Aortic smooth muscle cell (primary cell): ENCODE measurements at places on chromosomes 4 and X. TPM values are rescaled to one million over a fixed set of nuclear protein-coding genes. Genes with fewer than 3 reads are reported as not detected.

The HTRA3 gene
- total RNA-seq, result 1.8 and 6.1 TPM in 2 replicates

The MAGEA2B gene
- total RNA-seq, result not detected in 2 replicates

The DIAPH2 gene
- 17.0 and 33.8 TPM in 2 replicates for total RNA-seq

The SEC24B gene
- 10.6 and 15.5 TPM in 2 replicates for total RNA-seq

The TCEAL7 gene
- total RNA-seq, result 25.2 and 27.7 TPM in 2 replicates
